ENCODE measurements at places on chromosomes 4 and X.

- no peak for DNase-seq
Observed at GRCh38 chr4:38576767-38577166, 87.2 kb upstream of the KLF3 start.

- DNase-seq: no peak
Observed at GRCh38 chrX:134886002-134886596, 104.7 kb upstream of the SMIM10 start.

GRCh38 chr4:159281771-159282170, 178.9 kb downstream of the RAPGEF2 start:
- no peak for DNase-seq

DNA sequence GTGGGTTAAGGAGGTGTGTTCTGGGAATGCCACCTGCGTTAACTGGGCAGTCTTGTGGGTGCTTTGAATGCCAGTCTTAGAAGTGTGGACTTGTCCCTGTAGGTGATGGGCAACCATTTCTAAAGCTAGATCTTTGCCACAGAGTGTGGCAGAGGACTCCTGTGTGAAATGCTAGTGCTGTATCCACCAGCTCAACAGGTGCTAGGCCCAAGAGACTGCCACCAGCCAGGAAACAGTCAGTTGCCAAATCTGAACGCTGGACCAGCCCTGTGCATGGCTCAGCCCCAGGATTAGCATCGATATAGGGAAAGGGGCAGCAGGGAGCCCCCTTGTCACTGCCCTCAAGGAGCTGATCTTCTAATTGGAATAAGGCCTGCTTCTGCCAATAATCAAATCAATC, 35.3 kb downstream of the STARD8 start:
- DNase-seq: no peak

- no peak for DNase-seq
Observed at GRCh38 chr4:151806511-151806927, 45.7 kb upstream of the GATB start.

DNA sequence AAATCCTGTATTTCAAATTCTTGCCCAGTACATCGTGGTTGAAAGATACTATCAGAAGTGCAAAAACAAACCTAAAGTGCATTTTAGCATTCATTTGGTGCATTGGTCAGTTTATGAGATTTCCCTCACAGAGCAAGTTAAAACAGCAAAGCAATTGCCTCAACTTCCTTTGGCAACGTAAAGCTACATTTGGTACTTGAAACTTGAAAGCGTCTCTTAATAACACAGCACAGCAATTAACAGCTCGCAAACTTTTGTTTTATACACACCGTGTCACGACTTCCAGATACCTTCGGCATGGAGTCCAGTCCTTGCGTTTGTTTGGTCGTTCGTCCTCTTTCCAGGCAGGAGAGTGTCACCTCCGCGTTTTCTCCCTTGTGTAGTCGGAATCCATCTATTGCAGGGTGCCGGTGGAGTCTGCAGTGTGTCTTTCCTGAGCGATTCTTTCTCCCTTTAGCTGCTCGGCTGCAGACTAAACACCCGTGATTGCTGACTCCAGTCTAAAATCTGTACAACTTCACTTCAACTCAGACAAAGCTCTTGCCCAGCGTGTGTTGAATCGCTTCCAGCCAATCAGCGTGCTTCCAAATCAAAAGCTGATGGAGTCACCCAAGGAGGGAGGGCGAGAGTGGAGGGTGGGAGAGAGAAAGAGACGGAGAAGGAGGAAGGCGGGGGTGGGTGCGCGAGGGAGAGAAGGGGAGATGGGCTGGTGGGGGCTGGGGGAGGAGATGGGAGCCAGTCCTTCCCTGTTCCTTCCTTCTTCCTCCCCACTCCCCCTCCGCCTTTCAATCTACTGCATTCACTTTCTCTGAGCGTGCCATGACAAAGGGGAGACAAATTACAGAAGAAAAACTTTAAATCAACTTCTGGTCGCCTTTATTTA, at the start of gene PCDH18:
Gene PCDH18 (minus strand): TSS at position 509 of the 883 bp plus-strand sequence. CDS start 406 bp downstream, at position 103.
- DNase-seq: no peak

- no peak for DNase-seq
Observed at GRCh38 chr4:105641845-105642244, 66.6 kb downstream of the INTS12 start.

DNA sequence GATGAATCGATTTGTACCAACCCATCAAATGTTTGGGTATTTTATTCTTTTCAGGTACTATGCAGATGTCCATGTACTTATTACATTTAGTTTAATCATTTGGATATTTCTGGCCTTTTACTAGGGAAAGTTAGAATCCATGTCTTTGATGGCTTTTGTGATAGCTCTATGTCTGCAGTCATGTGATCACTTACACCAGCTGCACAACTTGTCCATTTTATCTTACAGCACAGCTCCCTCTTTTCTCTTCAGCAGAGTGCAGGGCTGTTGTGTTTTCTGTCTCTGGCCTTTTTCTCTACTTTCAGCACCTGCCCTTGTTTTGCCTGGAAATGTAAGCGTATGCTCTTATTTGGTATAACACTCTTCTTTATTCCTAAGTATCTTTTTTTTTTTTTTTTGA, 30.6 kb downstream of the WWC2 start:
- DNase-seq: no peak

- DNase-seq: no peak
Observed at GRCh38 chr4:73613130-73613529, 7.1 kb downstream of the RASSF6 start.

GRCh38 chr4:103996637-103997036, 276.9 kb upstream of the TACR3 start:
- DNase-seq: no peak

DNA sequence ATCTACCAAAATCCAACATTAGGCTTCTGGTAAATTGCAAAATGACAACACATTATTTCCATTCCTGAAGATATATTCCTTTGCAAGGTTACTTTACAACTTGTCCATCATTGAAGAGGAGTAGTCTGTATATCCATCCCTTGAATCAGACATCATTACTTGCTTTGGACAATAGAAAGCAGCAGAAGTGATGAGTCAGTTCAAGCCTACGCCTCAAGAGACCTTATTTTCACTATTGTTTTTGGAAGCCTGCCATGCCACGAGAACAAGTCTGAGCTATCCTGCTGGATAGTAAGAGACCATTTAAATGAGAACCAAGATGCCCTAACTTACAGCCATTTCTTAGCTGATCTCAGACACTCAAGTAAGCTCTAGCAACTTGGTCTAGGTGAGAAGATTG, 246.0 kb upstream of the HHIP start:
- no peak for DNase-seq

GRCh38 chr4:165740911-165741310, 132.1 kb upstream of the TLL1 start:
- no peak for DNase-seq

GRCh38 chr4:38663090-38663800, 754 bp upstream of the KLF3 start:
- DNase-seq: no peak

DNA sequence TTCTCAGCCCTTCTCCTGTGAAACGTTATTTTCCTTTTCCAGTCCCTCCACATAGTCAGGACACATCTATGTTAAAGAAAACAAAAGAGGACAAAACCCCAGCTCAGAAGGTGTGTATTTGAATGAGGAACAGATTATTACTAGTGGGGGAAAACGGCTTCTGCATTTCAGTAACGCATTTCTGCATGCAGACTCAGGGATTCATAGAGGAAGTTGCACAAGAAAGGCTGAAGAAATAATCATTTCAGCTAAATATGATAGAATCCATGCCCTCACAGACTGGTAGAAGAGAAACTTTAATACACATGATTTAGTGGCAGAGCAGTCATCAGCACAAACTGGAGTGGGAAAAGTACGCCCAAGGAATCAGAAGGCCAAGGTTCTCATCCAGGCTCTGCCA, 270.8 kb upstream of the FGF13 start:
- no peak for DNase-seq

DNA sequence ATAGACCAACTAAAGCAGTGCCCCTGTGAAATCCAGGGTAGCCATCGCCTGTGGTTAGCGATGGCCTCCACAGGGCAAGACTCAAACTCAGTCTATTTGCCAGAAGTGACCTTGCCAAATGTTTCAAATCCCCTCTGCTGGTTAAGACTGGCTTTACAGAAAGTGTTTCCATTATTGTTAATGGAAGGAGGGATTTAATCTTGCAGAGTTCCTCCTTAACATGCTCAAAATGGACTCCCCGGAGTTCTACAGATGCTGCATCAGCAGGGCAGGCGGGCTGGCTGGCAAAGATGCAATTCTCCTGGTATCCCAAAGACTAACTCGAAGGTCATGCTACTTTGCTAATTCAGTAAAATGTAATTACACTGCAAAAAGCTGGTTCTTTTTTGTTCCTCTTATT, 313.0 kb upstream of the SLC7A11 start:
- DNase-seq: no peak

DNA sequence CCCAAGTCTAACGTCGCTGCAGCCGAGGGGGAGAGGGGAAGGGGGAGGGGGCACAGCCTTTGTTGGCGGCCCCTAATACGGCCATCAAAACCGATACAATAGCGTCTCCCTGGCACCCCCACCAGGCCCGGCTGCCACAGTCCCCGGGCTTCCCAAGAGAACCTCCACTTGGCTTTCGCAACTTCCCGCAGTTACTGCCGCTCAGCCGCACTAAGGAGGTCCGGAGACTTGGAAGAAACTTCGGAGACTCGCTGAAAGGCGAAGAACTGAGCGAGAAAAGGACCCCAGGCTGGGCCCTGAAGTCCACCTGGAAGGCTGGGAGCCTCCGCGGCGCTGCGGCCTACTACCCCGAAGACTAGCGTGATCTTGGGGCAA, 2.8 kb downstream of the NKX6-1 start:
- no peak for DNase-seq

- no peak for DNase-seq
Observed at GRCh38 chr4:29151584-29151983, 1568.6 kb upstream of the PCDH7 start.

DNA sequence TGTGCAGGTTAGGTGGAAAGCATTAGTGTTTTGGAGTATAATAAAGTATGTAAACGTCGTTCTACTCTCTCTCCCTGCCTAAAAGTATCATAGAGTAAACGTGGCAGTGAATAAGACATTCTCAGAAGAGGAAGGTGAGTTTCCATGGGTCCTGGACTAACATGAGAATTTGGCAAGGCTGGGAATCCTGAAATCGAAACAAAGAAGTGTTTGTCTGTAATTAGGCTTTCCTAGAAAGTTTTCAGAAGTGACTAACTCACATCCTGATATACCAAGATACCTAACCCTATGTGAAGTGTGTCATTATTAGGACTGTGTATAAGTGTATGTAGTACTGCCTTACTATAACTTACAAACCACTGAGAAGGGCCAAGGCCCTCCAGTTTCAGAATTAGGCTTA, 50.7 kb upstream of the MAOA start:
- no peak for DNase-seq

DNA sequence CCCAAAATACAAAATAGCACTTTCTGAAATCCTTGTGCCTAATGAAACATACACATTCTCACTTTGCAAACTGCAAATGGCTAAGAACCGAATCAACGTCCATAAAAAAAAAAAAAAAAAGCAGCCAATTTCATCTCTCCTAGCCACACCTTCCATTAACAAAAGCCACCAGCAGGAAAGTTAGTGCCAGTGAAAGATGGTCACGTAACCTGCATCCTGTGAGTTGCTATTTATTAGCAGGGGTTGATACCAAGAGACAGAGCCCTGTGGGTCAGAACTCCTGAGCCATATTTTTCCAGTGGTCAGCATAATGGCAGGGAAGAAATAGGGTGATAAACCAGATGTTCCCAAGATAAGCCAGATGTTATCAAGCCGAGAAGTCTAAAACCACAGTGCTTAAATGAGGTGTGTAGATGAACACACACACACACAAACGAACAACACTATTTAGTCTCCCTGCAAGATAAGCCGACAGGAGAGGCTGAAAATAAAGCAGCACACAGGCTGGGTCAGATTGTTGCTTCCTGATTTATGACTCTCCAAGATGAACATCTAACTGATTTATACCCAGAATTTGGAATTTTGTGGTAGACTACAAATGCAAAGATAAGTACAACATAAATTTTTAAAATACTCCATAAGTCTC, 11.5 kb downstream of the PPARGC1A start:
- DNase-seq: no peak

GRCh38 chr4:83316459-83317165, 18.0 kb downstream of the HPSE start:
- no peak for DNase-seq

DNA sequence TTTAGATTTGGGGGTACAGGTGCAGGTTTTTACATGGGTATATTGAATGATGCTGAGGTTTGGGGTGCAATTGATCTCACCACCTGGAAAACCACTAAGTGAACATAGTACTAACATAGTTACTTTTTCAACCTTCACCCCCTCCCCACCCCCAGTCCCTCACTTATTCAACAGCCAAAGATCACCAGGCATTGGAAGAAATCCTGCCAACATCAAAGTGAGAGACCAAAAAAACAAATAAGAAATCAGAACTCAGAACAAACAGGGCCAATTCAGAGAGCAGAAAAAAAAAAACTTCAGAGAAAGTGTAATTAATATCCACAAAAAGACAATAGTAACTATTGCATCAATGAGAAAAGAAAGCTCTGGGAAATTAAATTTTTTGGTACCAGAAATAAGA, 20.5 kb upstream of the LAP3 start:
- DNase-seq: no peak

DNA sequence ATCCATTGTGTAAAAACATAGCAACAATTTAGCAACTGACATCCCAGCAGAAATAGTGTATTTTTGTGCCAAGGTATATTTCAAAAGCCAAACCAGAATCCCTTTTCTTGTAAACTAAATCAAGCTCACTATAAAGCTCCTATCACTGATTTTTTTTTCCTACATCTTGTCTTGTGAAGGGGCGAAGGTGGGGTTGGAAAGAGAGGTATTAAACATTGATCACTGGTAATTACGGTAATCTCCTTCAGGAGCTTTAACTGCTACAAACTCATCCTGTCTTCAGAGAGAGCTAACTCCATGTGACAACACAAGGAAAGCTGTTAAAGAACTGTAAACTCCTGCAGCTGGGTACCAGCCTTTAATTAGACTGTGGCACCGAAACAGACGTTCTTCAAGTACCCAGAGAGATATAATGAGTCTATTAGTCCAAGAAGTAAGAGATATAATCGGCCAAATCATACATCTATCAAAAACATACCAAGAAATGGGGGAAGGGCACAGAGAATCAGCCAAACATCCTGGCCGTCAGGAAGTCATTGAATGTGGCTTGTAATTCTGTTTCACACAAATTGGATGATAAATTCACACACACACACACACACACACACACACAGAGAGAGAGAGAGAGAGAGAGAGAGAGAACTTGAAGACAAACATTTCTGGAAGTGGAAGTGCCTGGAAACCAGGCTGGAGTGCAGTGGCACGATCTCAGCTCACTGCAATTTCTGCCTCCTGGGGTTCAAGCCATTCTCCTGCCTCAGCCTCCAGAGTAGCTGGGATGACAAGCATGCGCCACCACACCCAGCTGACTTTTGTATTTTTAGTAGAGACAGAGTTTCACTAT, 111.9 kb upstream of the PPARGC1A start:
- no peak for DNase-seq
